ENCODE measurements at places on chromosomes 2 and 18.

GRCh38 chr2:71756280-71756906, 303.0 kb downstream of the DYSF start:
- DNase-seq: no peak

GRCh38 chr2:109264595-109265328, 135.8 kb downstream of the SH3RF3 start:
- DNase-seq: no peak

DNA sequence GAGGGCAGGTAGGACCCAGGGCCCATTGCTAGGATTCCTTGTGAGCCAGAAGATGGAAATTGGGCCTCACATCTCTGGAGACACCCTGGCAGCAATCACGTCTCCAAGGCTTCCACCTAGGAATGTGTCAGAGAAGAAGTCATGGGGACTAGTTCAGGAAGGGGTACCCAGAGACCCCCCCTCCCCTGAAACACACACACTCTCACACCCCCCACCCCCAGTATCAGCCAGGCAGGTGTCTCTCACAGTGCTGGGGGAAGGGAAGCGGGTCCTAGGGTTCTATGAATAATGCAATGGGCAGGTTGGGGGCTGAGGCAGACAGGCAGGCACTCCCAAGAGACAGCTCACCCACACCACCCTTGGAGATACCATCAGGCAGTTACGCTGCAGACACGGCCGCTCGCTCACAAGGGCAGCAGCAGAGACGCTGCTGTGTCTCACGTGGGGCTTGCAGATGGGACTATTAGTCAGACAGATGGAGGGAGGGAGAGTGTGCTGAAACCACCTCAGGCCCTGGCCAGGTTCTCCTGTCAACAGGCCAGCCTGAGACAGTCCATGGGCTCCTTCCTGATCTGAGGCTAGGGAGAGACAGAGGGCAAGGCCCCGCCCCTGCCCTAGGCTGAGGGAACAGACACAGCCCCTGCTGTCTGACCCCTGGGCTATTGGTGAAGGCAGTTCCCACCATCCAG, 134.6 kb downstream of the CYP26B1 start:
- DNase-seq: no peak

- no peak for DNase-seq
Measured at GRCh38 chr18:48375150-48375800, 33.9 kb downstream of the ZBTB7C start.

DNA sequence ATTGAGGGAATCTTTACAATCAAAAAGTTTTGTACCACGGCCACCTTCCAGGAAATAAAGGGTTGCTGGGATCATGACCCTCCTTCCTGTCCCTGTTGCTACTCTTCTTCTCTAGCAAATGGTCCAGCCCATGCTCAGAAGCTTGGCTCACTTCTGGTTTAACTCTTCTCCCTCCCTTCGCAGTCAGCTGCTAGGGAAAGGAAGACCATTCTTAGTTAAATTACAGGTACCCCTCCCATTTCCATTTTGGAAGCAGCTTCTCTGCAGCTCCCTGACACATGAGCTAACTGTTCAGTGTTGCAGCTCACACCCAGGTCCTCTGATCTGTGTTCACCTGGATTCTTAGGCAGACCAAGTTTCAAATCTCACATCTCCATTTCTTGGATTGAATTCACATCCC, 100.3 kb downstream of the DOCK10 start:
- DNase-seq: no peak

- no peak for DNase-seq
Measured at GRCh38 chr18:76977684-76978232, 154.8 kb downstream of the MBP start.

Data from AG04449 (cell line).